Stimulated activated CD4-positive, alpha-beta T cell treated with anti-CD3 and anti-CD28 coated beads, Interleukin-15, amount 100 ng/mL, for 1 hour (primary cell): ENCODE measurements at places on chromosomes 2 and 18.

DNA sequence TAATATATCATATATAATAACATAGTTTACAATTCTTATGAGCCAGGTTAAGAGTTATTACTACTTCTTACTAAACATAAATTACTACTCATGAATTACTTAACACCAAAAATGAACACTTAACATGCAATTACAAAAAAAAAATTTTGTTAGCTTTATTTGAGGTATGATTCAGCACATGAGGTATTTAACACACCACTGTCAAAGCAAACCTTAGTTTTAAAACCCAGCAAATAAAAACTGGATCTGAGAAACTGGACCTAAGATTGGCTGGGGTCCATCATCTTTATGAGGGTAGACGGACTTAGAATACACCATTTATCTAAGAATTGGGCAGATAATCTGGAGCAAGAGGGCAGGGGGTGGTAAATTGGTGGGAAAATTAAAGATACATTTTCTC is 81.8 kb upstream of the CREB1 start:
- DNase-seq = no peak

- no peak for DNase-seq
These were observed 13.7 kb downstream of the FEZ2 start for GRCh38 chr2:36584148-36584794.

GRCh38 chr18:51545446-51545845 is 348.0 kb upstream of the MEX3C start:
- DNase-seq = no peak

GRCh38 chr2:102737431-102737830 is 24.4 kb upstream of the TMEM182 start:
- DNase-seq = no peak

GRCh38 chr2:17539611-17540092 is 844 bp upstream of the VSNL1 start:
- no peak for DNase-seq

DNA sequence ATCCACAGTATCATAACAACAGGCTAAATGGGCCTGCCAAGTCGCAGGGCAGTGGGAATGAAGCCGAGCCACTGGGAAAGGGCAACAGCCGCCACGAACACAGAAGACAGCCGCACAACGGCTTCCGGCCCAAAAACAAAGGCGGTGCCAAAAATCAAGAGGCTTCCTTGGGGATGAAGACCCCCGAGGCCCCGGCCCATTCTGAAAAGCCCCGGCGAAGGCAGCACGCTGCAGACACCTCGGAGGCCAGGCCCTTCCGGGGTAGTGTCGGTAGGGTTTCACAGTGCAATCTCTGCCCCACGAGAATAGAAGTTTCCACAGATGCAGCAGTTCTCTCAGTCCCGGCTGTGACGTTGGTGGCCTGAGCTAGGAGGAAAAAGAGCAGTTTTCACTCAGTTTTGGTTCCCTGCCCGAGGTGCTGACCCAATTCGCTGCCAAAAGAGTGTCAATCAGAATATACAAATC is 32.2 kb downstream of the KCTD18 start:
- no peak for DNase-seq

GRCh38 chr2:95274291-95275150 is at the start of gene PROM2:
PROM2 (plus strand) TSS chr2:95274449; CDS start chr2:95274586, 137 bp downstream.
- no peak for DNase-seq

- no peak for DNase-seq
These were observed 74.1 kb downstream of the BOD1L2 start for GRCh38 chr18:57220930-57221483.

GRCh38 chr18:39838831-39839230 is 2116.2 kb upstream of the PIK3C3 start:
- DNase-seq = no peak

DNA sequence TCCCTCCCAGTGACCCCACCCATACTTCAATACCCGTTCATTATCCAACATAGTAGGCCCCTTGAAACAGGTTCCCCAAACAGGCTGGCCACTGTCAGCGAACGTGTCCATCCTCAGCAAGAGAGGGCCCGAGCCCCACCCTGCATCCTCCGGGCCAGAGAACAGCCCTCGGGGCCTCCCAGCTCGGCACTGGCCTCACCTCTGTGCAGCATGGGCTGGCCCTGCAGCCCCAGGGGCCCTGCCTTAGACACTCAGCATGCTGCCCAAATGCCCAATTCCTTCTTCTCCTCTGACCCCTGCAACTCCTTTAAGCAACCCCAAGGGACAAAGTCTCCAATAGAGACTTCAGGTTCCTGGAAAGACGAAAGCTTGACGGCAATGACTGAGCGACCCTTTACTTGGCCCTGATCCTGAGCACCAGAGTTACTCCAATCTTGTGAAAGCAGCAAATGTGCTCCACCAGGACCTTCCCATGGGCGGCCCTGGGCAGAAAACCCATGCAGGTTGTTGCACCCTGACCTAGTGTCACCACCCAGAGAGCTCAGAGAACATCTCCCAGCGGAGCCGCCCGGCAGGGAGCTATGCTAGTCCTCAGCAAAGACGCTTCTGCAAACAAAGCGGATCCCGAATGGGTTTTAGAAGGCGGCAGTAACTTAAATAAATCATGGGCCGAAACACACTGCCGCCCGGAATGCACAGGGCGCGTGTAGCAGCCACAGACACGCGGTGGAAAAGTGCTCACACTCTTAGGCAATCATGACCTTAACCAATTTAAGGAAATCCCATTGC is 782 bp downstream of the COL6A3 start:
- DNase-seq = no peak

DNA sequence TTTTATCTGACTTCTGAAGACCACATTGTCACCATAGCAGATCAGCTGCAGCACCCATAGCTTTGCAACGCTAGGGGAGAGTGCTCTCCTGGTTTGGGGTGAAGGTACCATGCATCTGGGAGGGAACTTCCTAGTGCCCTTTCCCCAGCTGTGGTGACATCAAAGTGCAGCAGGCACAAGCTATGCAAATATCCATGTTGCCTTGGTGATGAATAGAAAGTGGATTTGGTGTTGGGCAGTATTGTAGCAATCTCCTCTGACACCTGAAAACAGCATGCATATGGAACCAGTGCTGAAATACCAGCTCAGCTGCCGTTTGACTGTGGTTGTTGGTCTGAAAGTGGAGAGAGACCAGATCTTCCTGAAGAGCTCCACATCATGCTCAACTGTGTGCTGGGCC is 37.1 kb downstream of the BCL2L11 start:
- DNase-seq = no peak

DNA sequence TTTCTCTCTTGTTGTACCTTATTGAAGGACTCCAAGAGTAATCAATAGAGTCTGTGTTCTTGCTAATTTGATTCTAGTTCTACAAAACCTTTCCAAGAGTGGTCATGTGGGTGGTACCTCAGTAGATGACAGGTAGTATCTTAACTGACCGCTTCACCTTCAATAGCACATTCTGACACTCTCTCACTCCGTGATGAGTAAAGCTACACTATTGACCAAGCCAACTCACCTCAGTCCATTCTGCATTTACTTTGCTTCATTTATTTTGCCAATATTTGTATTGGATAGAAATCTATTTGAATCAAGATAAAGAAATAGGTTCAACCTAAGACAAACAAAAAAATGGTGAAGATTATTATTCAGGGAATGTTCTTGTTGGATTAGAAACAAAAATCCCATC is 1869.6 kb upstream of the CELF4 start:
- DNase-seq = no peak

DNA sequence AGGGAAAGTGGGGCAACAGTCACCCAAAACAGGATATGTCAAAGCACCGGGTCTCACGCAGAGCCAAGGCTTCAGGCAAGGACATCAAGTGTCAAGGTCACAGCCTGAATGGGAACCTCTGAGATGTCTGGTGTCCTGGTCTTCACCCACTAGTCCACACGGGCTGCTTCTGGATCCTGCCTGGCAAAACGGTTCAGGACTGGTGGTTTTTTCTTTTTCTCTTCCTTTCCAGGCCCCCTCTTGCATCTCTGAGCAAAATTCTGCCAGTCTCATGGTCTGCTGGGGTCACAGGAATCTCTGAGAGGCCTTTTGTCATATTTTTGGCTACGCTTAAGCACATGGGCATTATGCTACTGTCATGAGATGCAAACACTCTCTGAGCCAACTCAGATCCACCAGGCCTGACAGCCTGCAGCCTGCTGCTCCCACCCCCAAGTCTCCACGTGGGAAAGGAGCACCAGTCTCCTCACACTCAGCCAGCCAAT is 518.2 kb upstream of the ZEB2 start:
- no peak for DNase-seq

DNA sequence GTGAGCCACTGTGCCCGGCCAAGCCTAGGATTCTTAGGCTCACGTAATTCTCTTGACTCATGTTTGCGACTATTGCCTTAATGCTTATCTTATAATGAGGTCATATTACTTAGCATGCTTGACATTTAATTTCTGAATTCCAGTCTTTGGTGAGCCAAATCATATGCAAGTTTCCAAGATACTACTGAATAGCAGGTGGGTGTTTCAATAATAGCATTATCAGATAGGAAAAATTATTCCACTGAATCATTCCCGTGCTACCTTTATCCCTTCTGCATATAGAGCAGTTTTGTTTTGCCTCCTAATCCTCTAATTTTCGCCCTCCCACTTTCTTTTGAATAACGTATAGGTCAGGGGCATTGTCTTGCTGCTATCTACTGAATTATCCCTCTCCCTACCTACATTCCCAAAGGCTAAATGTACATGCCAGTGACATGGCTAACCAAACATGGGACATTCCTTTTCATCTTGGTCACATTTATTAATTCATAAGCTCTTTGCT is 4.9 kb downstream of the DAW1 start:
- DNase-seq = no peak

DNA sequence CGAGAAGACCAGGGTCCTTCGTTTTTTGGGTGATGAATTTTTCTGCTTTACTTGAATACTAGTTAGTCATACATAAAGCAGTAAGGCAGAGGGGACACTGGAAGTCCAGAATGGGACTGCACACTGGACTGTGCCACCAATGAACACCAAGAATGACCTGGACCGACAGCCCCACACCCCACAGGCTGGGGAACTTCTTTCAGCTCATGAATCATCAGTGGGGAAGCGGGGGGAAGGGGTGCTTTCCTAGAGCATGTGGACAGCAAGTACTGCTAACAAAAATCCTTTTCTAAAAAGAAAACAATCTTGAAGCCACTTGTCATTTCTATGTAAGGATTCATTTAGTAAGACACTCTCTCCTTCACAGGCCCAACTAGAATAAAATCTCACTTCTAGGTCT is 86.0 kb downstream of the DTNB start:
- no peak for DNase-seq

- no peak for DNase-seq
These were observed 282.5 kb upstream of the SPRED2 start for GRCh38 chr2:65714866-65715265.

DNA sequence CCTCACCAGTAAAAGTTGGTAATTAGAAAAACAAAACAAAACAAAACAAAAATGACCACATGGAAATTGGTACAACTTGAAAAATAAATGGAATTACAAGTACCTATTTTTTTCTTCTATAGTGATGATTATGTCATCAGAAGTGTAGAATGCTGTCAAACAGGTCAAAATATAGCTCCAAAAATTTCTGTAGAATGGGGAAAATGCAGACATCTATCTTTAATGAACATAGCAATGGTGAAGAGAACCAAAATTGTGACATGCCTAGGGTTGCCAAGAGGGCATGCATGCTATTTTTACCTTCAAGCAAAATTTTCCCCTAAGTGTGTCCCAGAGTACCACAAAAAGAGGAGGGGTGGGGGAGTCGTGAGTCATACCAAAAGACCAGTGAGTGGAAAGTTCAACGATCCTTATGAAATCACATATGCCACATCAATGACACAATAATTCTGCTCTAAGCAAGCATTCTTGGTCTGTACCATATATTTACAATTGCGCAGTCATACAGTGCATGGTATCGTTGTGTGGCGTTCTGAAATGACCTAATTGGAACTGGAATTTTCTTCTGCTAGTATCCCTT is 1436.4 kb downstream of the SUCLG1 start:
- no peak for DNase-seq

DNA sequence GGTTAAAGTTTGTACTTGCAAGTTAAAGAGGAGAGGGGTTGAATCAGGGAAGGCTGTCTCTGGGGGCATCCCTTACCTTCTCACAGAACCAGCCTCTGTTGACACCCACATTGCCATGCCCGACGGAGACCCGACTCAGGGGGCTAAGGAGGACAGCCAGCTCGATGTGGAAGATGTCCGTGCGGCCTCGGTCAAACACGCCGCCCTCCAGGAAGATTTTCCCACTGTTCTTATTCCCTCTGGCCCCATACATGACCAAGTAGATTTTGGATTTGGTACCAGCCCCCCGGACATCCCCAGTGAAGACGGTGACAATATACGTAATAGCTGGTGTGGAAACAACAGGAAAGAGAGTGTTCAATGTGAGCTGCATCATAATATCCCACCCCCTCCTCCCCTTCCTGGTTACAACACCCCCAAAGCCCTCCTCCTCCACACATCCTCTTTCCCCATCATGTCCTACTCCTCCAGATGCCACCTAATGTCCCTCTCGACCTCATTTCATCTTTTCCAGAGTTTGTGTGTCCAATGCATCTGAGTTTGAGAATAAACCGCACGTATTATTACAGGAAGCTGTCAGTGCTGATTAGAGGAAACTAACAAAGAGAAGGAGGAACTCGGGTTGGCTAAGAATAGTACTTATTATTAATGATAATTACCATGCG is 55.7 kb downstream of the LOXHD1 start:
- no peak for DNase-seq

DNA sequence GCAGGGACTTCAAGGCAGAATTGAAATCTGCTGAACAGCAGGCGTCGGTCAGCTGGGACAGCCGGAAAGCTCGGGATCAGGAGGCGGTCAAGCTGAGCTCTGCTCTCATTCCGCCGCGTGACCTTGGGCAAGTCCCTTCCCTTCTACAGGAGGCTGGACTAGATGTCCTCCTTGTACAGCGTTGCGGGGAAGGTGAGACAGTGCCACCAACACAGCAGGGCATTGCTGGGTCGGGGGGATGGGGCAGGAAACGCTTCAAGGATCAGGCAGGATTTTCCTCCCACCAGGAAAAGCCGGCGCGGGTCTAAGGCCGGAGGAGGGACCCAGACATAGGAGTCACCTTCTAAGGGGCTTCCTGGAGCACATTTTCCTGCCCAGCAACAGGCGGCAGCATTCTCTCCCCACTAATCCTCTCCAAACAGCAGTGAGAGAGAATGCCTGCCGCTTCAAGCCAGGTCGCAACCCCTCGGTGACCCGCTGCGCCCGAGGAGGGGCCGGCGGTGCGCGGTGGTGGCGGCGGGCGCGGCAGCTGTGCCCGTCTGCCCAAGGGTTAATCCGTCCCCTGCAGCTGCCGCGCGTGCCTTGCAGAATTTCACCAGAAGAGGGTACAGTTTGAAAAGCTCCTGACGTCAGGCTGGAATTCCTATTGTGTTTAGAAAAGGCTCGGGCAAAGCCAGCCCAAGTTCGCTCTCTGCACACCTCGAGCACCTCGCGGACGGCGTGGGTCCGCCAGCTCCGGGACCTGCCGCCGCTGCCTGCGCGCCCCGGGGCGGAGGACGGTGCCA is at the start of gene KCNF1:
KCNF1 (plus strand) TSS at position 644 of the 785 bp plus-strand sequence. CDS start 493 bp downstream, outside the sequence.
- DNase-seq = no peak

- DNase-seq = no peak
These were observed 39.6 kb downstream of the DOCK10 start for GRCh38 chr2:225002656-225003045.

DNA sequence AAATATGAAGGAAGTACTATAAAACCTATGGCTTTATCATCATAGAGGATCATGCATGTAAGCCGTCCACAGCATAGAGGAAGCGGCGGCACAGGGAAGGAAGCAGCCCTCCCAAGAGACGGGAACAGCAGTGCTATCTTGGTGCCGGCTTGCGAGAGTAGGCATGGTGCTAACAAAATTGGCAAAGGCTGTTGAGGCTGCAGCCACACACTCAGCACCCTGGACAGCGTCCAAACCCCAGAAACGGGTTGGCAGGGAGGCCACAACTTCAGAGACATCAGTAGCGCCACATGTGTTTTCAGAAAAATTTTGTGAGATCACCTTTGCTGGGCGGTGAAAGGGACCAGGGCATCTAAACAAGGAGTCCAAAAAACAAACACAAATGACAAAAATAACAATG is 37.7 kb downstream of the NETO1 start:
- no peak for DNase-seq
